Fibroblast of skin of right biceps (primary cell): ENCODE measurements at places on chromosomes 3 and 15.
A peak's percentile ranks its signal among the peaks of the same experiment; 100 is the strongest.

DNA sequence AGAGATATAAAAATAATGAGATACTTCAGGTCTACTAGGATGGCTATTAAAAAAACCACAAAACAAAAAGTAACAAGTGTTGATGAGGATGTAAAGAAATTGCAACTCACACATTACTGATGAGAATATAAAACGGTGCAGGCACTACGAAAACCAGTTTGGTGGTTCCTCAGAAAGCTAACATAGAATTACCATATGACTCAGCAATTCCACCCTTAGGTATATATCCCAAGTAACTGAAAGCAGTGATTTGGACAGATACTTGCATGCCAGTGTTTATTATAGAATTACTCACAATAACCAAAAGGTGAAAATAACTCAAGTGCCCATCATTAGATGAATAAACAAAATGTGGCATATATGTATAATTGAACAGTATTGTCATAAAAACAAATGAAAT, 87.5 kb upstream of the MELTF start:
- peak; percentile 4 for DNase-seq

- DNase-seq: peak; percentile 96
These were observed 385.7 kb downstream of the LSAMP start for GRCh38 chr3:116059421-116060096.

DNA sequence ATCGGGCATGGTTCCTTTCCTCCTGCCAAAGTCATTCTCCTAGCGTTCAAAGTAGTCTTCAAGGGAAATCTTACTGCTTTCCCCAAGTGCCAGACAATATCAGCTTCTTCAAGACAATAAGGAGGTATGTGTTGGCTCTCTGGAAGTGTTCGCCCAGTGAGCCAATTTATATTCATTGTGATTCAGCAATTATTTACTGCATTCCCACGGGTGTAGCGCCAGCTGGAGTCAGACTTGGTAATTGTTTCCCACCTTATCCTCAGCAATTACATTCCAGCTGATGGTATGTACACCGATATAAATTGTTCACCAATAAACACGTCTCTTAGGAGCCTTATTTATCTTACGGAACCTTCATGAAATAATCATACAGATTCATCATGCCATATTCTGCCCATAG, 103.6 kb upstream of the CTNNB1 start:
- no peak for DNase-seq

- no peak for DNase-seq
These were observed 288.8 kb upstream of the LRRFIP2 start for GRCh38 chr3:37463163-37463562.

- DNase-seq: peak; percentile 2
These were observed 226.6 kb upstream of the AZI2 start for GRCh38 chr3:28575100-28575745.

DNA sequence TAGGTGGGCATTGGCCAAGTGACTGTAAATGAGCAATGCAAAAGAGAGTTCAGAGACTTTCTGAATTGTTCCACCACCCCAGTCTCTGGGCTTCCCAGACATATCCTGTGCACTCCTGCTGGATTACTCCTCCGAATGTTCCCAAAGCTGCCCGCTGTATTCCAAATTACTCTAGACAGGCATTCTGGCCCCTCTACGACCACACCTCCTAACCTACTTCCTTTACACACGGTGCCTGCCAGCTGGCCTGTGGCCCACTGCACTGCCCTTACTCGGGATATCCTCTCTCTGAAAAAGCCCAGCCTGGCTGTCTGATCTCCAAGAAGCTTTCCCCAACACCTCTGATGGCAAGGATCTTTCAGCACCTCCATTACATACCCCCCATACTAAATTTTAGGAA, 66.6 kb downstream of the DUT start:
- DNase-seq: no peak

DNA sequence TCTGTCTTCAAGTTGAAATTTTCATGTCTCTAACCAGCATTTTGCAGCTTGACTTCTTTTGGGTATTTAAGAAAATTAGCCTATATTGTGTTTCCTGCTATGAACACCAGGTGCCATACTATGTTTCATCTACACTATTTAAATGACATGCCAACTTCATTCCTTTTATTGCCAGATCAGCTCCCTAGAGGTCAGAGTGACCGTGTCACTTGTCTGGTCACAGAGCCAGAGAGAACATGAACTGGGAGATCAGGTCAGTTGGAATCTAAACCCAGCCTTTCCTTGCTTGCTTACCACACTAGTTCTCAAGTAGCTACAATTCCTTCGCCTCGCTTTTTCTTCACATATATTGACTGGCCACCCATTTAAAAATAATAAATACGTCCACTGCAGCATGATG, 87.6 kb downstream of the THBS1 start:
- no peak for DNase-seq

DNA sequence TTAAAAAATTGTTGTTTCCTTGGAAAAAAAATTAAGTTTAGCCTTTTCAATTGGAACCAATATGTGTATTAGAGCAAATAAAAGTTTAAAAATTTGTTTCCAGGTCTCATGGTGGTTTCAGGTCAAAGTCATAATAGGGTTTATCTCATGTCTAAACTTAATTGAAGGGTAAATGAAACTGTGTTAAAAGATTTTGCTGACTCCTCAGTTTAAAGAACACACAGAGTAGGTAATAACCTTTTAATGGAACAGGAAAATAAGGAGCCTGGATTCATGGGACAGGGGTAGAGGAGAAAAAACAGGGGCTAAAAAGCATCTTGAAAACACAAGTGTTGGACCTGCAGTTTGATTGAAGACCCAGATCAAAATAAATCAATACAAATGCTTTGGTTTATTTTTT, 190.6 kb downstream of the MFSD1 start:
- DNase-seq: no peak

DNA sequence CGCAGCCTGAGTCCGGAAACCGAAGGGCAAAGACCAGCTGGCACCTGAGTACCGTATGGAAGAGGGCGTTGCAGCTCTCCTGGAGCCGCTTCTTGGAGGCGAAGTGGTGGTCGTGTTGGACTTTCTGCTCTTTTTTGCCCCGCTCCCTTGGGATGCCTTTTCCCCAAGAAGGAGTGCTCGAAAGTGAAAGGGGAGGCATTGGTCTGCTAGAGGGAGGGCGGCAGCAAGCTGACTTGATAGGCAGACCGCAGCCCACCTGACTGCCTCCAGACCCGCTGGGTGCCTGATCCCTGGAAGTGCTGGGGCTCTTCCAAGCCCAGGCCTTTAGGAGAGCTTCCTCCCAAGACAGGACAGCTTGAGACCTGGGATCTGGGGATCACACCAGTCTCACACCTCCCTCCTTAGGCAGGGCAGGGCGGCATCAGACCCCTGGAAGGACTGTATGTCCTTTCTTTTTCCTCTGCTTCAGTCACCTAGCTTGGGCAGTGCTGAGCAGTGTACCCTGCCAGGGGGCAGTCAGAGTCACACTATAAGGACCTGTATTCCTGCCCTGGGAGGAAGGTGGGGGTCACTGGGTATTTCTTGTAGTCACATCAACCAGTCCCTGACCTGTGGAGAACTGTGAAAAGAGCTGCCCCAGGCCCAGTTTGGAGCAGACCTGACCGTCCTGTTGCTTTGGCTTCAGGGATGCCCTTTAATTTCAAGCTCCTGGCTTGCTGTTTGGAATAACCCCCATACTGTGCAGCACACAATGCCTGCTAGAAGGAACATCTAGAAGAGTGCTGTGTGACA, 2.1 kb downstream of the ACVR2B start:
- DNase-seq: no peak

- no peak for DNase-seq
These were observed 1.1 kb downstream of the RCCD1 start for GRCh38 chr15:90955624-90956273.

DNA sequence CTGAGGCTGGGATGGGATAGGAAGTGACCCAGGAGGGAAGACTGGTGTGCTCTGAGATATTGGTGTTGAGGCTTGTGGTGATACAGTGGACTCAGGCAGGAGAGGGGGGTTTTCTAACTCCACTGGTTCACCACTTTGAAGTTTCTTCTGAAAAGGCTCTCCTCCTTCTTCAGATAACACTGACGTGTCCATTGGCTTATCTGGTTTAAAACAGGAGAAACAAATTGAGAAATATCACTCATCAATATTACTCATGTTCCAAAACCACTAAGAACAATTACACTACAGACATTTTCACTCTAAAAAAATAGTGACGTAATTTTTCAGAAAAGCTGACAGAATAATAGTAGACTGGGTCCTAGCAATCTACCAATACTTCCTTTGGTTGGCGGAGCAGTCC, 23.1 kb downstream of the TP53BP1 start:
- DNase-seq: peak; percentile 54

DNA sequence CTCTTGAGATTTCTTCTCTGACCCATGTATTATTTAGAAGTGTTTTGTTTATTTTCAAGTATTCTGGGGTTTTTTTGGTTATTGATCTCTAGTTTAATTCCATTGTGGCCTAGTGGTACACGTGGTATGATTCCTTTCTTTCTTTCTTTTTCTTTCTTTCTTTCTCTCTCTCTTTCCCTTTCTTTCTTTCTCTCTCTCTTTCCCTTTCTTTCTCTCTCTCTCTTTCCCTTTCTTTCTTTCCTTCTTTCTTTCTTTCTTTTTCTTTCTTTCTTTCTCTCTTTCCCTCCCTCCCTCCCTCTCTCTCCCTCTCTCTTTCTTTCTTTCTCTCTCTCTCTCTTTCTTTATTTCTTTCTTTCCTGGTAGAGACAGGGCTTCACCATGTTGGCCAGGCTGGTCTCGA, 85.7 kb upstream of the UBE2E1 start:
- no peak for DNase-seq

GRCh38 chr3:193978030-193978429, 157.9 kb upstream of the HES1 start:
- no peak for DNase-seq

DNA sequence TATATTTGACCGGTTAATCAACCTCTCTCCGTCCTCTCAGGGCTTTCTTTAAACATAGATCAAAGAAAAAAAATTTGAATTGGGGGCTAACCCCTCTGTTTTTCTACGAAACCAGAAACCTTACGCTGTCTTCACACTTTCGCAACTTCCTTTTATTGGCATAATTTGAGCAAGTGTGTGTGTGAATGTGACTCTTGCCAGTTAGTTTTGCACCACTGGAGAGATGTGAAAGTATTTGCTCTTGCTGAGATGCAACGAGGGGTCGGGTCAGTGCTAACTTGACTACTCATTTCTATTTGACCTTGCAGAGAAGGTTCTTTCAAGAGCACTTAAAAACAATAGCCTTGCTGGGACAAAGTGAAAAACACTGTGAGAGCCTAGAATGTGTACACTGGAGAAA, 81.2 kb downstream of the FAM43A start:
- DNase-seq: no peak

DNA sequence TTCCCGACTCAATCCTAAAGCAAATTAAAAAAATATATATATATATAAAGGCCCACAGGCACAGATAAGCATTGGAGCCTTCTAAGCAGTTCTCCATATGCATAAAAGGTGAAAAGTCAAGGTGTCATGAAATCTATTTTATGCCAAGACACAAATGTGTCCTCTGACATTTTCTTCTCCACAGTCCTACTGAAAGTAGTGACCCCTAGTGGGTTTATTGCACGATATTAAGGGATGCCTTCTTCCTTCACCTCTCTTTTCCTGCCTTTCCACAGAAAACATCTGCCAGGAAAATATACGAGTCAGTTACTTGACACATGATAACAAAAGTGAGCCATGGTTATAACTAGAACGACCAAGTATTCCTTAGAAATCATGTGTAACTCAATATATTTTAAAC, 303.2 kb downstream of the TIGIT start:
- no peak for DNase-seq

DNA sequence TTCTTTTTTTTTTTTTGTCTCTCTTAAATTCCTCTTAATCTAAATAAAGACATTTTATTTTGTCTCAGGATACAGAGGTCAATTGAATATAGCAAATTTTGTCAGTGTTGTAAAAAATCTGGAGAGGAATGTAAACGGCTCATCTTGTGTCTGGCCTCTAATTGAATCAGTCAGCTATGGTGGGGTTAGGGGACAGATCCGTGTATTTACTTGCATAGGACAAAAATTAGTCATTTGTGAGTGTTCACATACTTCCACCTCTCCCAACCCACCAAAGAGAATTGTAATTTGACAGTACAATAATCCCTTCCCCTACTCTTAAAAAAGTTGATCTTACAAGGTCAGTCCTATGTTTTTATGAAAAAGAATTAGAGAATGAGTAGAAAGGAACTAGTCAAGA, 18.3 kb downstream of the PPARG start:
- DNase-seq: peak; percentile 64

DNA sequence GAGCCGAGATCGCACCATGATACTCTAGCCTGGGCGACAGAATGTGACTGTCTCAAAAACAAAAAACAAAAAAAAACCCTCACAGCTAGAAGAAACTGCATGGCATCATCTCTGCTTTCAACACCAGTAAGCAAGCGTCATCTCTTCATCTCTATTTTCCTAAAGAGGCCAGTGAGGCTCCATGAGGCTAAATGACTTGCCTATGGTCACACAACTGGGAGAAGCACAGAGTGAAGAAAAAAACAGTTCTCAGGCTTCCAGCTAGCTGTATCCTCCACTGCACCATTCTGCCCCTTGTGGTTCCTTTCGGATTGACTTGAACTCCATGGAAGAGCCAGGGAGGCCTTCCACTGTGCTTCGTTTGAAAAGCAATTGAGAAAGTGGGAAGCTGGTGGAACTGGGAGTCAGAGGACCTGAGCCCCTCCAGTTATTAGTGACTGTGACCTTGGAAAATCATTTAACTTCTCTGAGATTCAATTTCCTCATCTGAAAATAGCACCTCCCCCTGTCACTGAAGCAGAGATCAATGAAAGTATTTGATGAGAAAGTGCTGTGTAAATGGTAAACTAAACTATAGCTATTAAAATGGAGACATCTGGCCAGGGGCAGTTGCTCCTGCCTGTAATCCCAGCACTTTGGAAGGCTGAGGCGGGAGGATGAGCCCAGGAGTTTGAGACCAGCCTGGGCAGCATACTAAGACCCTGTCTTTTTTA, 32.1 kb upstream of the DENND4A start:
- DNase-seq: peak; percentile 51

DNA sequence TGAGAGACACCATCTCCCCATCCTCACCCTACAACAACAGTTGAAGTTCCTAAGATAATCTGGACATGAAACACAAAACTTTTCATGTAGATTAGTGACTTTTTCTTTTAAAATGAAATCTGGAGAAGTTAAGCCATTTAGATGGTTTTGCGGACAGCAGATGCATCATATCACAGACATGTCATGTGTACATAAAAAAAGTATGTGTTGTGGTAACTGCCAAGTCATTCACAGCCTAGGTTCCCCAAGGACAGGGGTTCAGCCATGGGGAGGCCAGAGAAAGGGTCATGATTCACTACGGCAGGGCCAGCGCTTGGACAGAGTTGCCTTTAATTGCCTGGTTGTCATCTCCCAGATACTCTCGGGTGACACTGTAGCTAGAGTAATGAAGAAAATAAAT, 163.2 kb downstream of the PDZRN3 start:
- peak; percentile 77 for DNase-seq

- DNase-seq: no peak
These were observed 110.2 kb downstream of the ST8SIA2 start for GRCh38 chr15:92503889-92504288.
